ENCODE measurements at places on chromosomes 6 and 20.

- no peak for DNase-seq
These were observed 18.0 kb upstream of the BHLHE23 start for GRCh38 chr20:63024573-63025392.

DNA sequence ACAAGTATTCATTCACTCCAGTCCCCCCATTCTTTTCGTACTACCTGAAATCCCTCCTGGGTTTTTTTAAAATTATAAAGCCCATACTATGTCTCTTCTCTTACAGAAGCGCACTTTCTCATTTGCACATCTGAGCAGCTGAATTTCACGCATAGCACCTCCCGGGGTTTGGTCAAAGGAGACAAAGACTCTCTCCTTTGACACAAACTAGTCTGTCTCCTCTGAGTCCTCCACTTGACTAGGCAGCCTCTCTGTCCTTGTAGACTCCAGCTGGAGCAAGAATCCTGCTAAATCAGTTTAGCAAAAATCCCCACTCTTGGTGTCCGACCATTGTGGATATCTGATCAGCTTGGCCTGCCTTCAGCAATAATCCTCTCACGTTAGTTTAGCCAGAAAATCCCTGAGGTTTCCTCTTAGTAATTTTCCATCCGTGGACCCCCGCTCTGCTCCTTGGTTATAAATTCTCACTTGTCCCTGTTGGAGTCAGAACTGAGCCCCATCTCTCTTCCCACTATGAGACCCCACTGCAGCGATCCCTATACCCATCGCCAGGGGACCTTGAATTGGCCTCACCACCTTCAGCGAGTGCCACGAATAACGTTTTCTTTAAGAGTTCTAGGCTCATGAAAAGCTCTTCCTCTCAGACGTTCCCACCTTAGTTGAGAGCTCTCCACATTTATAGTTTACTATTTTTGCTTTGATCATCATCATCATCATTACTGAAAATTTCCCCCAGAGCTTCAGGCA, 29.0 kb downstream of the PDYN start:
- DNase-seq = no peak

- no peak for DNase-seq
These were observed 389.5 kb downstream of the NKAIN2 start for GRCh38 chr6:124193132-124193531.

DNA sequence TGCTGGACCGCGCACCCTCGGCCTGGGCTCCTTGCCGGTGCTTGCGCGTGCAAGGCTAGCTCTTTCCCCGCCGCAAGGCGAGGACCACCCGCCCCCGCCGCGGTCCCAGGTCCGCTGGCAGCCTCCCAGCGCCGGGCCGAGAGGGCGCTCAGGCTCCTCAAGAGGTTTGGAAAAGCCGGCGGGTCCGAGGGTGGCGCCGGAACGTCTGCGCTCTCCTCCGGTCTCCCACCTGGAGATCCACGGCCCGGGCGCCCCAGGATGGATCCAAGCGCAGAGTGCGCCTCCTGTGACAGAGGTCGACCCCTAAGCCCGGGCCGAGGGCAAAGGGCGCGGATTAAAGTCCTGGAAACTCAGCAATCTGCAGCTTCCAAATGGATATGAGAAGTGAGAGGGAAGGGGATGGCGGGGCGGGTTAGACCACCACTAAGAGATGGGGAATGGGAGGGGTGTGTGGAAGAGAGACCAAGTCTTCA, 575 bp upstream of the MICAL1 start:
- DNase-seq = no peak

GRCh38 chr6:50791900-50792508, 26.7 kb upstream of the TFAP2B start:
- DNase-seq = no peak

DNA sequence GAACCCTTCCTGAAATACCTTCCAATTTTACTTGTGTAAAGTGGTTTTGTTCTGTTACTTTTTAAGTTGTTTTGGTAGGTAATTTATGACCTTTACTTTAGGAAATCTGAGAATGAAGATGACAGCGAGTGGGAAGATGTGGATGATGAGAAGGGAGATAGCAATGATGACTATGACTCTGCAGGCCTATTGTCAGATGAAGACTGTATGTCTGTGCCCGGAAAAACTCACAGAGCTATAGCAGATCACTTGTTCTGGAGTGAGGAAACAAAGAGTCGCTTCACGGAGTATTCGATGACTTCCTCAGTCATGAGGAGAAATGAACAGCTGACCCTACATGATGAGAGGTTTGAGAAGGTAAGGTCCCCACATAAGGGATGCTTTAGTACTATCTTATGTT, 6.6 kb upstream of the ZC2HC1B start:
- DNase-seq = no peak

GRCh38 chr6:157358287-157358686, 22.7 kb upstream of the ZDHHC14 start:
- DNase-seq = no peak

GRCh38 chr6:133179481-133179880, 61.7 kb upstream of the EYA4 start:
- no peak for DNase-seq

GRCh38 chr6:107061125-107062020, 33.4 kb downstream of the MTRES1 start:
- DNase-seq = no peak

All from astrocyte of the cerebellum (primary cell).